ENCODE measurements at places on chromosomes 1 and 21.

DNA sequence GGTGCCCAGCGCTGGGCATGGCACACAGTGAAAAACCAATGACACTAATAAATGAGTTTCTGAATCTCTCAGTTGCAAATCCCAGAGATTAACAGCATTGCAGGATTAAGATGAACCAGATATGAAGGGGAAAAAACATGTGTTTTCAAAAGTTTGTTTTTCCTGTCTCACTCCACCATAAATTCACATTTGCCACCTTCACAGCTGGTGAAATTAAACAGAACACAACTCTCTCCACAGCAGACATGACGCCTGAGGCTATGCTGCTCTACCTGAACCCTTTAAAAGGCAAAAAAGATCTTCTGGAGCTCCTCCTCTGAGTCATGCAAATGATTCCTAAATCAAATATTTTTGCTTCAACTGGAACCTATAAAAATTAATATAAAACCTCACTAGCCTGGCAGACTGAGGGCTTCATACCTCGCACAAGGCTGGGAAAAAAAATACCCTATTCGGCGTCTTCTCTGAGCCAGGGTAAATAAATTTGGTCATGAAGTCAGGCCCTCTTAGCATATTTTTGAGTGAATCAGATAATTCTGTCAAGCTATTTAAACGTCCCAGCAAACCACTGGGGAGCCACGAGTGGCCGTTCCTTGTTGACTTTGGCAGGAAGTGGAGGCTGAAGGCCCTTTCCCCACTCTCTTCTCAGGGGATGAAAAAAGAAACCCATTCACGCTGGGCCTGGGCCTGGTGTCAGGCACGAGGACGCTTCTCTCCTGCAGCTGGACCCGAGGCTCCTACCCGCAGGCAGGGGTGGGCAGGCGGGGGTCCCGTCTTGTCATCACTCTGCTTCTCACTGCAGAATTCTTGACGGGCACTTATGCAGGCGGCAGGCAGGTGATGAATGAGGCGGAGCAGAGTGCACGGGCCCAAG is 53.0 kb downstream of the DMRTB1 start:
- no peak for DNase-seq

DNA sequence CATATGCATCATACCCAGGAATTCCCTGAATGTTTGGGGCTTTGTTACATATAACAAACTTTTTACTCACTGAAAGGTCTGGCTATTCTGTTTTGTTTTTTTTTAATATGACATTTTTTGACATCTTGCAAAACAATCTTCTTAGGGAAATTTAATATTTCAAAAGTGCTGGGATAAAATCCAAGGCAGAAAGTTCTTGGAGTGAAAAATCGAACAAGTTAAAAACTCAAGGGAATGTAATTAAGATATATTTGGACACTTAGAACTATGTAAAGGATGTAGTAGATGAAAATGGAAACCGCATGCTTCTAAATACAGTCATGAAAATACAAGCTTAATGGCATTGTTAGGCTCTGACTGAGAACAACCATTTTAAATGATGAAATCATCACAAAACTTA is 8.6 kb downstream of the CHODL start:
- DNase-seq, result no peak

- DNase-seq, result no peak
Measured at GRCh38 chr1:248688527-248689298, 13.9 kb downstream of the OR14I1 start.

DNA sequence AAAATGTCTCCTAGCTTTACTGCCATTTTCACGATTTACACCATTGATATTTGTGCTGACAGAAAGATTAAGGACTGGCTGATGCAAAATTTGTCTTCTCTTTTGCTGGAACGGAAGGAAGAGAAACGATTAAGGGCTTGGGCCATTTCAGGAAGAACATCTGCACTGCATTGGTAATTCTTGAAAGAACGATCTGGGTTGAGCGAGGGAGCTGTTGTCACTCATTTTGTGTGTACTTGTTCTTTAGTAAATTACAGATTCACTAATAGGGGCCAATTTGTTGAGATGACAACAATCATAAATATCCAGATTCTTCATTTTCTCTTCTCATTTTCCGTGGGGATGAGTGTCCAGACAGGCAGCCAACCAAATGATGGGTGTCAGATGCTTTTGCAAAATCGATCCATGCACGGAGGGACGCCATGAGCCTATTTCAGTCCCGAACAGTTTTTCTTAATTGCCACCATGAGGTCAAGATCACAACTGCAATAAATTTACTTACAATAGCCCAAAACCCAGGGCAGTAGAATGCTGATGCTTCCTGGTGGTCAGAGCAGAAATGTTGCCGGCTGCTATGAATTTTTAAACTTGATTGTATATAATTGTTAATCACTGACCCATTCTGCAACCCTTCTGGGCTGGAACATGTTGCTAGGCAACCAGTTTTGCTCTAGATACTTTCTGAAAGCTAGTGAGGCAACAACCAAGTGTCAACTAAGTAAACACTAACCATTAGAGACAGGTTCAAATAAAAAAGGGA is 132.4 kb upstream of the TIAM1 start:
- DNase-seq, result no peak

GRCh38 chr1:91500756-91501522 is at the start of gene CDC7:
Gene CDC7 (plus strand): TSS chr1:91500851. CDS start chr1:91501717, 866 bp downstream.
- DNase-seq, result peak; percentile 83
